ENCODE measurements at places on chromosomes 12 and 14.

DNA sequence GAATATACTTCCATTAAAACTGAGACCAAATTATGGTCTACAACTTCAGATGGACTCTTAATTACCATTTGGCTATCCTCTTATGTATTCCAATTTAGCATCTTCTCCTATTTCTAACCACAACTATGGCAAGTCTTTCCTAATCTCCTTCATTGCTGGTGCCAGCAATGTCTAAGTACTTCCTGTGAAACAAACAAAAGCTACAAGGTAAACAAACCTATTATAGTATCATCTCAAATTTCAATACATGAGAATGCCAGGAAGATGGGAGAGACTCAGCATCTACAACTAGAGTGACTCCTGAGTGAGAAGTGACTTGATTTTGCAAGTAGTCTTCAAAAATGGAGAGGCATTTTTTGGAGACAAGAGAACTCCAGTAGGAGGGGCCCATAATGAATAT, 202.9 kb upstream of the ATXN7L3B start:
- DNase-seq = no peak

GRCh38 chr14:57754527-57754926, 111.4 kb downstream of the SLC35F4 start:
- DNase-seq = no peak

DNA sequence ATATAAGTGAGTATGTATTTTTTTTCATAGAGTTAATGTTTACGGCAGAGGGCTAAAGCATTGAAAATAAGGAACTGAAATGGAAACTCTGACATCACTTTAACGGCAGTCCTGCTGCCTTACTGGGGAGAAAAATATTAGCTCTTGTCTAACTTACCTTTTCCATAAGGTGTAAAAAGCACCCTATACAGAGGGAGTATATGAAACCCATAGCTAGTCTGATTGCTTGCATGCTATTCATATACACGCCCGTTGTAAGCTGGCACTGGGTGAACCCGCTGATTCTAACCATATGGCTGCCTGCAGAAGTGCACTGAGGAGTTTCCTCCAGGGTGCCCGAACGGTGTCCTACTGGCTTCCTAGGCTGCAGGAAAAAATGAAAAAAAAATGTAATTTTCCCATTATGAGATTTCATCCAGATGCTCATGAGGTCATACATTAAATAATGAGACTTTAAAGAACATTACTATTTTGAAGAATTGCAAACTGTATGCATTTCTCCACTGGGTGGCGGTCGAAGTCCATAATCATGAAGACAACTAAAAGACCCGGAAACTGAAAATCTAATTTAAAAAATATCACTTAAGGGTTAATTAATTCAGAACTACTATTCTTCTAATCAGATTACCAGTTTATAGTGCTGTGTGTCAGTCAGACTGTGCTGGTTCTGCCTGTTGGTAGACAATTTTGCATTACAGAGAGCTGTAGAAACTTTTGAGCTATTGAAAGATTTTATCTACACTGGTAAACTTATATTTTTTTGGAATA, 144.7 kb downstream of the ALX1 start:
- no peak for DNase-seq

DNA sequence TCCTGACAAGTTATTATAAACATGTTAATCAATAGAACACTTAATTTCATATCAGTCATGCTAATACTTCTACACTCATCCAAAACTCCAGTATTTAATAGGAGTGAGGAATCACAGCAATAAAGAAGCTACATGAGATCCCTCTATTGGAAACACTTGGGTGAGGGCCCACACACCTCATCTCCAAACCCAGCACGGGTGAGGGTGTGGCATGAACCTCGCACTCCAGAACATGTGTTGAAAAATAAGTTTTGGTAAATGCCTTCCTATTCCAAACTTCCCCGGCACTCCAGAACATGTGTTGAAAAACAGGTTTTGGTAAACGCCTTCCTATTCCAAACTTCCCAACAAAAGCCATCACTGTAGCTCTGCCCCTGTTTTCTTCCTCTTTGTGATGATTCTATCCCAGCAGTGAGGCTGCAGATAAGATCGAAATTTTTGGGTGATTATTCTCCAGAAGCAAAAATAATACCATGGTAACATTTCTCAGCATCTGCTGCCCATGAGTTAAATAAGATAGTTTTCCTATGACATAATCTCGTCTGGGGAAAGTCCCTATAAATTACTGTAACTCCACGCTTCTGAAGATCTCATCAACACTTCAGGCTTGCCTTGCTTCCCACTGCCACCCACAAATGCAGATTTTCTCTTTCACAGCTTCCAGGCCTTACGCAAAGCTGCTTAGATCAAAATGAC, 24.4 kb upstream of the PTPRB start:
- DNase-seq = no peak

DNA sequence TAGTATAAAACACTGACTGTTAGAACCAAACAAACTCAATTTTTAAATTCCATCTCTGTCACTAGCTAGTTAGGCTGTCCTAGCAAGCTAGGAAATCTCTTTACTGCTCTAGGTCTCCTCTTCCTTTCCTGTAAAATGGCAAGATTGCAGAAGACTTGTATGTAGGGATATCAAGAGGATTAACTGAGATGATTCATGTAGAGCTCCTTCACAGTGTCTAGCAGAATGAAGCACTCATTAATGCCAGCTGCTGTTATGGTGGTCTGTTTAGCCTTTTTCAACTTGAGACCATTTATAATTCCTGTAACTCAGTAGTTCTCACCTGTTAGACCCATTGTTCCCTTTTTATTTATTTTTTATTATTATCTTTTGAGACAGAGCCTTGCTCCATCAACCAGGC, 67.8 kb upstream of the KCNH3 start:
- DNase-seq = no peak

GRCh38 chr12:80121661-80122060, 22.3 kb downstream of the OTOGL start:
- no peak for DNase-seq

- no peak for DNase-seq
Observed at GRCh38 chr14:78104160-78104559, 66.0 kb upstream of the NRXN3 start.

GRCh38 chr12:130764073-130764472, 48.0 kb upstream of the RIMBP2 start:
- no peak for DNase-seq

DNA sequence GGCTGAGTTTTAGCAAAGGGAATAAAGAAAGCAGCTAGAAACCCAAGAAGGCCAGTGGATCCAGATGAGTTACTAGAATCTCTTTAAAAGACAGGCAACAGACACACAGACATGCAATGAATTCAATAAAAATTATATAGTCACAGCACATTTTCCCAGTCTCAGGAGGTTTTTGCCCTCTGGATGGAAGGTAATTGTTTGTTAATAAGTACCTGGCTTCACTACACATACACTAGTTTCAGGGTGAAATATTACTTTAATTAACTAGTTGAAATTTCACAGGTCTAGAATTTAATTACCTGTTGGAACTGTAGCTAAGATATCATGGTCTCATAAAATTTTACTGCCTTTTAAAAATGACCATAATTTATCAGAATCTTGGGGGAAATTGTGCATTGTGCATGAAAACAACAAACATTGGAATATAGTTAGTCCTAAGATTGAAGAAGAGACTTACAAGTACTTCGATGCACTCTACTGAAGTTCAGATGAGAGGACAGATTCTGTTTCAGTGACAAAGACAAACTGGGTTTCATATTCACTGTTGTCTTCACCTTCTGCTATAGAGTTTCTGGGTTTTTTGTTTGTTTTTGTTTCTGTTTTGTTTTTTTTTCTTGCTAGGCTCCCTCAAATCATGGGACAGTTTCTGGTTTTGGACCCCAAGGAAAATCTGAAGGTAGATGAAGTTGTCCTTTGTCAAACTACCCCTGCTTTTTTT, 277.0 kb upstream of the GARIN6 start:
- no peak for DNase-seq

GRCh38 chr12:47829584-47829983, 9.9 kb upstream of the HDAC7 start:
- DNase-seq = no peak

DNA sequence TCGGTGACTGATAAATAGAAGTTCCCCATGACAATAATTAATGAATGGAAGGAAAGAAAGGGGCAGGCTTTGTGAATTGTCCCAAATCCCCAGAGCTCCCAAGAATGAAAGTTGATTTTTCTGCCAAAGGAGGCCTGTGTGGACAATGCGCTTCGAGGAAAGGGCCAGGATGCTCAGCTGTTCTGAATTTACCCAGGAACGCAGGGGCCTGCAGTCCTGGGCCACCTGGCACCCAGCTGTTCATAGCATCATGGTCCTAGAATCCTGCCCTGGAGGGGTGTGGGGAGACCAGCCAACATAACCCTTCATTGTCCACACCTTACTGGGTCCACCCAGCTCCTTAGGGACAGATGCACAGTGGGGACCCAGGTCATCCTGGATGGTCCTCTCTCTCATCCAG, 587.5 kb downstream of the BCL11B start:
- DNase-seq = no peak
